ENCODE measurements at places on chromosomes 2 and 18.

DNA sequence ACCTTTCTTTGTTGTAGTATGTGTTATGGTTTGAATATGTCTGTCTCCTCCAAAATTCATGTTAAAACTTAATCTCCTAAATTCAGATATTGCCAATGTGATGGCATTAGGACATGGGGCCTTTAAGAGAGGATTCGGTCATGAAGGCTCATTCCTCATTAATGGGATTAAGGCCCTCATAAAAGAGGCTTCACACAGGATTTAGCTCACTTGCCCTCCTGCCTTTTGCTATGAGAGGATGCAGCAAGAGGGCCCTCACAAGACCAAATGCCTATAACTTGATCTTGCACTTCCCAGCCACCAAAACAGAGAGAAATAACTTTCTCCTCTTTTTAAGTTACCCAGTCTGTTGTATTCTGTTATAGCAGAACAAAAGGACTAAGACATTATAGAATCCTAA, 19.7 kb downstream of the ZBTB14 start:
- DNase-seq, result no peak

DNA sequence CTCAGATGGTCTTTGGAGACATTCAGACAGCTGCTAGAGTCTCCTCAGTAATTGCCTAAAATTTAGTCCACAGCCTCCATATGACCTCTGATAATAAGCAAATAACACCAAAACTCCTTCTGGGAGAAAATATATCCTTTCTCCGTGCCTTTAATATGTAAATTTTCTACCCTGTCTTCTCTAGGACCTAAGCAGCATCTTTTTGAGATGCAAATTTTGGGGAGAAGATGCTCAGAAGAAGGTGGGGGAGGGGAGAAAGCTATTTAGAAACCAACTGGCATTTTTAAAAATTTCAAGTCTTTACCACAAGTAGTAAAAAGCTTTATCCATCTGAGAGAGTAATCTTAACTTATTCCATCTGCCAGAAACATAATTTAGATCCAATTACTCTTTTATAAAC, 120.4 kb upstream of the MSH6 start:
- DNase-seq, result no peak

DNA sequence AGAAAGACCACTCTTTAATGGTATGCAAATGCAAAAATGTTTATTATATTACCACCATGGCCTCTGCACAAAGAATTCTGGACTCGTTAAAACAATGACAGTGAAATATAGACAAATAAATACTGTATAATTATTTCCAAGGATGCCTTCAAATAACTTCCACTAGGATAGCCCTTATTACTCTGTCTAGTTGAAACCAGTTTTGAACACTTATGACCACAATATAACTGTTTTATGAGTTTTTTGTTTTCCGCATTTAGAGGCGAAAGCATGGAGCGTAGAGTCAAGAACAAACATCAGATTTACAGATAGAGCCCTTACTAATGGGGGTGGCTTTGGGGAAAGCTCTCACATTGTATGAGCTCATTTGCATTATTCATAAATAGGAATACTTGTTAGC, 559.5 kb downstream of the CNTNAP5 start:
- DNase-seq, result no peak

GRCh38 chr2:170162271-170162632, 15.7 kb upstream of the MYO3B start:
- peak; percentile 87 for DNase-seq
